Stimulated activated CD4-positive, alpha-beta T cell treated with anti-CD3 and anti-CD28 coated beads, Interleukin-4, amount 100 ng/mL, for 1 hour (primary cell): ENCODE measurements at places on chromosomes 4 and X.

DNA sequence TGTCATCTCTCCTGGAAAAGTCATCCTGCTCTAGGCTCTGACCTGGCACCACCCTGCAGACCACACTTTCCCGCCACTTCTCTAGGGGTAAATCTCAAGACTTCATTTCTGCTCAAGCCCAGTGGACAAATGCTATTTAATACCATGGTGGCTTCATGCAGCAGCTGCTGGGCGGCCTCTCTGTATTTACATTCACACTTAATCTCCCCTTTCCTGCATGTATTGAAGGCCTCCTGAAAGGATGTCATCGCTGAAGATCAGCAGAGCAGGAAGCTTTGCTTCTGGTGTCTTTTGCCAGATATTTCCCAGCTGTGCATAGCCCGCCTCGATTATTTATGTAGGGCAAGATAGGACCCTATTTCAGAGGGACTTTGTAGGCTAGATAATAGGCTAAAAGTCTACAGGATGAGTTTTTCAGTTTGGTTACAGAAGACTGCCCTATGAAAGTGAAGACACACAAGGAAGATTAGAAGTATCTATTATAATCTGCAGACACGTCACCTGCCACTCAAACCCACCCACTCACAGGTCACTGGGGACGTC lies 17.2 kb downstream of the PROM1 start:
- no peak for DNase-seq

DNA sequence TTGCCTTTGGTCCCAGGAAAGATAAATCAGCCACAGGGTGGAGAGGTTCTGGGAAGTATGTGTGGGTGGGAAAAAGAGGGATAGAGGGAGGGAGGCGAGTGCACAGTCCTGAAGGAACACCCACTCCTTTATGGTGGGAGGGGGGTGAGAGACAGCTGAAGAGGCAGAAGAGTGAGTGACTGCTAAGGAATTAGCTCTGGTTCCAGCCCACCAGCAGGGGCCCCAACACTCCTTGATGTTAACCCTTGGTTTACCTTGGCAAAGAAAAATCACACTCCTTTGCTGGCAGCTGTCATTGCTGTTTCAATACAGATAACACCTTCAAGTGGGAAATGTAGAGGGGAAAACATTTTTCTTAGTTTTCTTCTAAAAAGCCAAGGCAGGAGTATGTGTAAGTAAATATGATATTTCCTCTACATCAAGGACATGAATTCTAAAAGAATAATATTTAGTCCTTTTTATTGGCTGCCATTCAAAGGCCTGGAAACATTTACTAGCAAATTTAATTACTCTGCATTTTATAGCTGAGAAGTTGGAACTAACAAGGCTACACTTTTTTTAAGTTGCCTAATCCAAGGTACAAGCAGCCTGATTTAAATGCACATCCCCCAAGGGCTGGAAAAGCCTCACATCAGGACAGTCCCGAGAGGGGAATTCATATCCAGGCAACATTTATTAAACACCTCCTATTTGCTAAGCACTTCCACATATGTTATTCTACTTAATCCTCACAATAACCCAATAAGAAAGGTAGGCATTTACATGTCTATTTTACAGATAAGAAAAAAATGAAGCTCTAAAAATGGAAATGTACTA lies 81.7 kb downstream of the HS6ST2 start:
- DNase-seq, result no peak

- DNase-seq, result no peak
Measured at GRCh38 chr4:128277856-128278255, 9.8 kb downstream of the PGRMC2 start.

DNA sequence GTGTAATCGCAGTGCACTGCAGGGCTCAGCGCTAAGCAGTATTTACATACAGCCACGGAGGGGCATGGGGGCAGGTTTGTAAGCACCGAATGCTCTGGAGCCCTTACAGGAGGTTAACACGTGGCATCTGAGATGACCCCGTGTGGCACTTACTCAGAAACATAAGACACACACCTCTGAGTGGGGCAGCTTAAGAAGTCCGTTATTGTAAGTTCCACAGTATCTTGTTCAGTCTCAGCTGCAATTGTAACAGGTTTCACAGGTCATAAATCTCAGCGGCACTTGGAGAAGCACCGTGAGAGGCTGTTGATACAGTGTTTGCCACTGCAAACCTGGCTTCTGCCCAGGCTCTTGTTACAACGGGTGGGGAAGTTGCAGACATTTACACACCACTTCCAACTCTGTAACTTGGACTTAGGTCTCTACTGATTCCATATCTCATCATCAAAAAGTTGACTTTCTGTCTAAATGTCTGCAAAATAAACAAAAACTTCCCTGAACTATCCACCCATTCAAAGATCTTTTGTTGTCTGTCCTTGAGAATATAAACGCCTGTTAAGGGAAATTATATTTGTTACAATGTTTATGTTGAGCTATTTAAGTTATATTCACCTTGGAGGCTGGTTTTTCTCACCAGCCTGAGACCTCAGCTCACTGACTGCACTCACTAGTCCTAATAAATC lies 10.3 kb downstream of the CPLX1 start:
- no peak for DNase-seq

DNA sequence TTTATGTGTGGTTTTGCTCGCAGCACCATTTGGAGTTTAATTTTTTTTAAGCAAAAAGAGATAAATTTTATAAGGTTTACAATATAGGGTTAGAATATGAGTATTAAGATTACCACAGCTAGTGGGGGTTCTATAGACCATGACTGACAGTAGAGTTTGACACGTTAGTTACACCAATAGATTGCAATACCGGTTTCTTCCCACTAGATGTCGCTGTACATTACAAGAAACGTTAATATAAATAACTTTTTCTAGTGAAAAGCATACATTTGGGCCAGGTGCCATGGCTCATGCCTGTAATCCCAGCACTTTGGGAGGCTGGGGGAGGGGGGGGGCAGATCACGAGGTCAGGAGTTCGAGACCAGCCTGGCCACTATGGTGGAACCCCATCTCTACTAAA lies 433.6 kb downstream of the MAGEB5 start:
- no peak for DNase-seq

- no peak for DNase-seq
Measured at GRCh38 chr4:155546451-155546850, 120.2 kb upstream of the GUCY1A1 start.

DNA sequence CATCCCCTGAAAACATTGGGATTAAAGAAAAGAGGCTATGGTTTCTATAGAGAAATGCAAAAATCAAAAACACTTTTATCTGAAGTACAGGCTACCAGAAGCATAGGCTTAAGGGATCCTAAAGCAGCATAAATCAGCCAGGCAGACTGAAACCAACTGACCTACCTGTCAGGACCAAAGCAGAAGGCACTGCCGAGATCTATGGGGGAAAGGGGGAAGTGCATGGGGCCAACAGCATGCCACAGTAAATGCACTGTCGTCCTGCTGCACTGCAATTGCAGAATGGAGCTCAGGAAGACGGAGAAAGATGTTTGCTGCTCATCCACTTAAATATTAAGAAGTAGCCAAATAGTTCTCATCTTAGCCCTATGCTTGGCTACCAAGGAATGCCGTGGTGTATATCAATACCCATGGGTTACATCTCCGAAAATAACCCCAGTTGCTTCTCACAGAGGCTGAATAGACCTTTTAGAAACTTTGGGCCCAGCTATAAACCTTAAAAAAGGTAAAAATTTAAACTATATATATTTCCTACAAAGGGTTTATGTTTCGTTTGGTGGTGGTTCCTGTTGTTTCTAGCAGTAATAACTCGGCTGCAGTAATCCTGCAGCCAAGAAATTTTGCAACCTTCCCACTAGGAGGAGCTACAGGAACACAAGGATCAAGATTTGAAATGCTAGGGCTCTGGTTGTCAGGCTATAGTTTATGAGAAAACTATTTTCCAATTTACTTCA lies 312.2 kb upstream of the DIAPH2 start:
- DNase-seq, result no peak
